ENCODE measurements at places on chromosomes 3 and 15. TPM values are rescaled to one million over a fixed set of nuclear protein-coding genes. Genes with fewer than 3 reads are reported as not detected.
A peak's percentile ranks its signal among the peaks of the same experiment; 100 is the strongest.

RAD51 gene
- total RNA-seq: 0.40 TPM

TAGLN3 gene
- total RNA-seq: 0.22 TPM

MUSTN1 gene
- 4.0 TPM for total RNA-seq

DNA sequence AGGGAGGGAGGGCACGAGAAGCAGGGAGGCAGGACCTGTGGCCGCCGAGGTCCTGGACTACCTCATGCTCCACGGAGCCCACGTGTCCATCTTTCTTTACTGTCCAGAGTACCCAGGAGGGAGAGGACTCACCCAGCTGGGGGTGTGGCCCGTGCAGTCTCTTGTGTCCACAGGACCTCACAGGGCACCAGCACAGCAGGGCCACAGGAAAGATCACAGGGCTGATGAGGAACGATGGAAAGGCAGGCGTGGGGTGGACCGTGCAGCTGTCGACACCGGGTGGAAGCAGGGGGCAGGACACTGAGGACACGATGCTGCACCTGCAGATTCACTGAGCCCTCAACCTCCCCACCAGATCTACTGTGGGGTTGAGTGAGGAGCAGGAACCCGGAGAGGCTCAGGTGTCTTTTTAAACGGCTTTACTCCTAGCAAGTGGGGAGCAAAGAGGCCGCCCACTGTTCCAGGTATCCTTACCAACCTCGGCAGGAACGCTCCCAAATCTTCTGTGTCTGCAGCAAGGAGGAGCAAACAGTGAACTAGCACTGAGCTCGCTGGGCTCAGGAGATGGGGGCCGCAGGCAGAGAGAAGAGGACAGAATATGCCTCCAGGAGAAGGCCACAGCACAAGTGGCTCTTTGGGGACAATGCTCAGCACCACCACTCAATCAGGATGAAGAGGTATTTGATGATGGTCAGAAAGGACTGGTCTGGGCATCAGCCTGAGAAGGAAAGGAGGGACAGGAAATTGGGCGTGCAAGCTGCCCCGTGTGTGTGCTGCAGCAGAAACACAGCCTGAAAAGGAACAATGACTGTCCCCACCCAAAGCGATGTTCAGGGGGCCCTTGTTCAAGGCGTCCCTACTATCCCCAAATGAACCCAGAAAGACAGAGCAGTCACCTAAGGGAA is 198.8 kb downstream of the XXYLT1 start:
- no peak for DNase-seq

- peak; percentile 67 for DNase-seq
Measured at GRCh38 chr3:134600685-134601463, 49.9 kb downstream of the KY start.

DNA sequence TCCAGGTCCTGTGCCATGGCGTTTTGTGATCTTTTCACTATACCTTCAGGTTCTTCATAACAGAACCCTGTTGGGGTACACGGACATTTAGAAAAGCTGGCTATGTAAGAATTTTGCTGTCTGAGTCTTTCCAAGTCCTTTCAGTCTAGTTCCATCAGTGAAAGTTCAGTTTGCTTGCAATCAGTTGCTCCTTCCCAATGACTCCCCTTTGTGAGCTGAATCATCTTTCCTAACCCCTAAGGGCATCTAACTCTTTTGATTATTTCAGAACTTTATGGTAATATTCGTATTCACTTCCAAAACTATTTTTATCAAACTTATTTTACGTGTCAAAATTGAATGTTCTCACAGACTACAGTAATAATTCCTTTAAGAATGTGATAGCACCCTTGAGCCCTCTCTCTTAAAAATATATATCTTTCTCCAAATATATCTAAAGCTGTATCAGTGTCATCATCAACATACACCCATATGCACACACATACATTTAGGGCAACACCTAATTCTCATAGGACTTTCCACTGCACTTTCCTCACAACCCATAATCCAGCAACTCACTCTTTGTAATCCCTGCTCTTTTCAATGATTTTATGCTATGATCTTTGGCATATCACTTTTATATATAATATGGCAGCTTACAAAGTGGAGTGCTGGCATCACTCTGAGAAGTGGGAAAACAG is 263.7 kb downstream of the GBE1 start:
- no peak for DNase-seq

DNA sequence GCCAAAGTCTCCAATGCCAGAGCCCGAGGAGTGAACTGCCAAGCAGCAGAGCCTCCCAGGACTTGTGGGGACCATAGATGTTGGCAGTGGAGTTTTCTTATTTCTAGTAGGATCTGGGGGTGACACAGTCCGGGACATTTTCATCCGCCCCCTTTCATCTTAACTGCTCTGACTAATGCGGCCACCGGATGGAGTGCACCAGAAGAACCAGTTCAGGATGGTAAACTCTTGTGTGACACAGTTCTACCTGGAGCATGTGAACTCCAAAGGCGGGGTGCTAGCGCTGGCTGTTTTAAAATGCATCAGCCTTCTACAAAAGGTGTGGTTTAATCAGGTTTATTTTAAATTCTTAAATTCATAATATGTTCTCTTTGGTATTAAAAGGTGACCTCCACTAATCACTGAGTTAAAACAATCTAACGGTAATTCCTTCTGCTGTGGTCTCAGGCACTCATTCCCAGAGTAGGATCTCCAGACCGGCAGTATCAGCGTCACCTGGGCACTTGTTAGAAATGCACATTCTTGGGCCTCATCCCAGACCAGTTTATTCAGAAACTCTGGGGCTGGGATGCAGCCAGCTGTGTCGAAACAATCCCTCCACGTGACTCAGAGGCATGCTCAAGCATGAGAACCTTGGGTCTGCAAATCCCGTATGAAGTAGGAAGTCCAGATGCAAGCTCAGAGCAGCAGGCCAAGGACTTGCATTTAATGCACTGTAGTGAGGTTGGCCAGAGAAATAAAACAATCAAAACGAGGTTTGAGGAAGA is 105.5 kb downstream of the GABRB3 start:
- DNase-seq: peak; percentile 92

- no peak for DNase-seq
Measured at GRCh38 chr3:64627471-64628321, 60.1 kb downstream of the ADAMTS9 start.

GRCh38 chr15:70356062-70356860 is 258.5 kb upstream of the TLE3 start:
- peak; percentile 64 for DNase-seq

DNA sequence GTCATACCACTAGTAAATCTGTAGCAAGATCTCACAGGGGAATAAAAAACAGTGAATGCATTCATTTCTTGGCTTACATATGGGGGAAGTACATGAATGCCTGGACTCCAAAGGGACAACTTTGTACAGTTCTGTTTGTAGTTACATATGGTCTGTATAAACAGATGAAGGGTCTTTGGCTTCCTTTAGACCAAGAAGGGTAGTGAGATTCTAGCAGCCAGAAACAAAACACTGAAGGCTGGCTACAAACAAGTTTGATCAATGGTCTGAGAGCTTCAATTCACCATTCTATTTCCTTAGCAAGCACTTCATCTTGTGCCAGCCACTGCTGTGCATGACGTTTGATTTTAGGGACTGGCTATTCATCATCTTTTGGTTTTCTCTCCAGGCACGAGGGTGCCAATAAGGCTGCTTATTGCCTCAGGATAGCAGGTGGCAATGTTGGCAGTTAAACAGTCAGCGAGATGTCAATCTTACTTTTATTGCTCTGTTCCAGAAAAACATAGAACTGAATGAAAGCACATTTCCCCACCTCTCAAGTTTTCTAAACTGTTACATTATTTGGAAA is 313.7 kb upstream of the COL8A1 start:
- DNase-seq: no peak

- no peak for DNase-seq
Measured at GRCh38 chr15:49890689-49891088, 228.3 kb downstream of the ATP8B4 start.

DNA sequence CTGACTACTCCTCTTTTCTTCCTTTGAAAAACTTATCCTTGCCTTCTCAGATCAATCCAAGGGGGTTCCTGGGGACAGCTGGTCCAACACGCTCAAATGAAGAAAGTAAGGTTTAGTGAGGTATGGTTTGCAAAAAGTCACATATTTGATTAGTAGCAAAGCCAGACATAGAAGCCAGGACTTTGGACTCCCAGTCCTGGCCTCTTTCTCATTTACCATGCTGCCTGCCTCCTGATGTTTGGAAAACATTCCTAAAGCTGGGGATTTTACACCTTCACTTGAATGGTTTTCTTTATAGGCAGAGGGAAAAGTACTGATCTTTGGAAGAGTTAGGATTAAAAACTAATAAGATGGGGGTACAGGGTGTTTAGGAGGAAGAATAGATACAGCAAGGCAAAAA is 14.6 kb downstream of the POPDC2 start:
- no peak for DNase-seq

DNA sequence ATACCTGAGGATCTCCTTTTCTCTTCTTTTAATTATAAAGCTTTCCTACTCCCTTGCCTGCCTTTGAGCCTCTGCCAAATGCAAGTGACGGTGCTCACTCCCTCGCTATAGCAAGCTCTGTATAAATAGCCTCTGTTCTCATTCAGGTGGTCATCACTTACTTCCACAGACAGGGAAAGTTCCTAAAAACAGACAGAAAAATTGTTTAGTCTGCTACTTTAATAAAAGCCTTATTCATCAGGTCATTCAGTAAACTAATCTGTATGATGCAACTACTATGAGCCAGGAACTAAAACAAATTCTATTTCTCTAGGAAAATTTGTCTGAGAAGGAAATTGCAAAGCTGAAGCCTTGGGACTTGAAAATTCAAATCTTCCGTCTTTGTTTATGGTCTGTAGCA is 10.2 kb upstream of the DLG1 start:
- DNase-seq: no peak

- DNase-seq: no peak
Measured at GRCh38 chr15:69017978-69018377, 3.5 kb downstream of the NOX5 start.

- peak; percentile 39 for DNase-seq
Measured at GRCh38 chr3:30518181-30518864, 88.1 kb upstream of the TGFBR2 start.

GRCh38 chr3:134057654-134058110 is 28.0 kb upstream of the SLCO2A1 start:
- DNase-seq: peak; percentile 31

DNA sequence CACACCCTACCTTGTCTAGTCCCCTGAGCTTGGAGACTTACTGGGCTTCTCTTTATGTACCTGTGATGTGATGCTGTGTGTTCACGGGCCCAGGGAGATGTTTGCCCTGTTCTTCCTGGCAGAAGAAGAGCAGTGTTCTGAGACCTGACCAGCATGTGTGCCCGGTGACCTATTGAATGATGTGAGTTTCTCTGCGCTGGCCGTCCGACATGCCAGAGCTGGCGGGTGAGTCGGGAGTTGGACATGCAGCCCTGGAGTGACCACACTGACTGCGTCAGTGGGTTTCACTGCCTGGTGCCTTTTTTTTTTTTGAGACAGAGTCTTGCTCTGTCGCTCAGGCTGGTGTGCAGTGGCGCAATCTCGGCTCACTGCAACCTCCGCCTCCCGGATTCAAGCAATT is 42.3 kb downstream of the CGNL1 start:
- DNase-seq: no peak

GRCh38 chr3:157310329-157311052 is 126.2 kb upstream of the PTX3 start:
- DNase-seq: no peak

DNA sequence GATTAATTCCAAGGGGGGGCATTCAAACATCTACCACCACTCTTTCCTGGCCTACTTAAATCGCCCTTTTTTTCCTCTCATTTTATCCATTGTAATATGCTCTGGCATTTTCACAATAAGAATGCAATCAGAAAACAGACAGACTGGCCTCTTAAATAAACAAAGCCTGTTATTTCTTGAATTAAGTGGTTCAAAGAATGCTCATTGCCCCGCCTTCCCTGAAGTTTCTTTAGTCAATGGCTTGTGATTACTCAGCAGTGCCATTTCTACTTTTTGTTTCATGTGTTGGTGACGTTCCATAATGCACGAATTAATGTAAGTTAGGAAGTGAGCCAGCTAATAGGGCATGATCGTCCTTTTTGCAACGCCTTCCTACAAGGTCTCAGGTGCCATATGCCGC is 68.0 kb downstream of the FBN1 start:
- peak; percentile 65 for DNase-seq
